Left ventricle myocardium superior (tissue), 1 donor: ENCODE measurements at places on chromosomes 5 and 9. TPM values are rescaled to one million over a fixed set of nuclear protein-coding genes. Genes with fewer than 3 reads are reported as not detected.

ECSCR gene
- 20.6 TPM for total RNA-seq

PCDHGA10 gene
- total RNA-seq: 5.3 TPM

SCGB3A2 gene
- not detected for total RNA-seq

PCDHGC4 gene
- 2.5 TPM for total RNA-seq

POU5F2 gene
- total RNA-seq: 0.30 TPM

SH3TC2 gene
- total RNA-seq: 15.7 TPM

IL7R gene
- 1.5 TPM for total RNA-seq

CNTNAP3B gene
- total RNA-seq: 7.2 TPM

HBEGF gene
- total RNA-seq: 21.9 TPM
